ENCODE measurements at places on chromosomes 16 and 17. TPM values are rescaled to one million over a fixed set of nuclear protein-coding genes. Genes with fewer than 3 reads are reported as not detected.

Gene PRR11
- total RNA-seq = 2.0 TPM

Gene CLEC18A
- 2.9 TPM for total RNA-seq

Gene TMC8
- 6.0 TPM for total RNA-seq

Gene KRT33B
- total RNA-seq = not detected

Gene NPIPA7
- total RNA-seq = 8.8 TPM

Gene BAIAP3
- total RNA-seq = 5.6 TPM

Data from mucosa of descending colon (tissue), 3 donors.